AG09319 (cell line): ENCODE measurements at places on chromosomes 5 and 9.

GRCh38 chr5:56746553-56747339 is 68.6 kb upstream of the MAP3K1 start:
- no peak for DNase-seq

- DNase-seq: no peak
These were observed 55.2 kb downstream of the NTNG2 start for GRCh38 chr9:132216861-132217619.

DNA sequence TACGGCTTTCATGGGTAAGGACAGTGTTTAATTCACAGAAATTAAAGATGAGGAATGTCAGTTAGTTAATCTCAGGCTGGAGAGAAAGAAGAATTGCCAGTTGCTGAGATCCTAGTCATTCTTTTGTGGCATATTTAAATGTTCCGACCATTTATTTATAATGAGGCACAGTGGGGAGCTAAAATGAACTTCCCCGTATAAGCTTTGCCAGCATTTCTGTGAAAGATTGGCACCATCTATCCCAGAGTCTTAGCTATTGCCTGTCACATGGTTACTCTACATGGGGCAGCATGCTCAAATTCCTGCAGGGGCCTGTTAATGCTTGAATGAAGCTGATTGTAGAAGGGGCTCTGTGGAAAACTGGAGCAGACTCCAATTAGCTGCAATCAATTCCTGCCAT is 314.1 kb downstream of the PRELID2 start:
- DNase-seq: no peak

GRCh38 chr5:158007336-158007735 is 148.4 kb upstream of the CLINT1 start:
- DNase-seq: no peak

DNA sequence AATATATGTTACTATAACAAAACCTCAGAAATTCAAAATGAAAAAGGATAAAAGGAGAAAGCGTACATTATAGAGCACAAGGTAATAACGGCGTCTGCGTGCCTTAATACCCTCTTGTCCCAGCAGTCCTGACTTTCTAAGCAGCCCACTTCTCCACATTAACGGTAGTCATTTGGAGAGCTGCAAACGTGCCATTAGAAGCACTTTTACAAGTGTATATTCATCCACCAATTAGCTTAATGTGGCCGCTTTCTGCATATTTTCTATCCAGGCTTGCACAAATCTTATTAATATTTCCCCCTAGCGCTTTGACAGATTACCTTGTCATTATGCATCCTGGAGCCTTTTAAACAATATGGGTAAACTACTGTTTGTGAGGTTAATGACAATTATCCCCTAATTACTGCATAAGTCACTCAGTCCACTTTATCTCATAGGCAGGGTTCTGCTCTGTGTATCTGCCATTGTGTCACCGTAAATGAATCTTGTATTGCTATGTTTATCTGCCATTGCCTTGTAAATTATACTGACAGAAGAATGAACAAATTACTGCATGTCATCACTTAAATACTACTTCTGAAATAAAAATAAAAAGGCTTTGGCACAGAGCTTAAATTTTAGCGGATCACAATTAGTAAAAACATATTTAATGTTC is 421.3 kb downstream of the BNC2 start:
- DNase-seq: no peak

GRCh38 chr5:54492178-54492577 is 25.4 kb upstream of the SNX18 start:
- DNase-seq: no peak

GRCh38 chr9:8821910-8822666 is 1022.5 kb upstream of the DMAC1 start:
- DNase-seq: no peak

DNA sequence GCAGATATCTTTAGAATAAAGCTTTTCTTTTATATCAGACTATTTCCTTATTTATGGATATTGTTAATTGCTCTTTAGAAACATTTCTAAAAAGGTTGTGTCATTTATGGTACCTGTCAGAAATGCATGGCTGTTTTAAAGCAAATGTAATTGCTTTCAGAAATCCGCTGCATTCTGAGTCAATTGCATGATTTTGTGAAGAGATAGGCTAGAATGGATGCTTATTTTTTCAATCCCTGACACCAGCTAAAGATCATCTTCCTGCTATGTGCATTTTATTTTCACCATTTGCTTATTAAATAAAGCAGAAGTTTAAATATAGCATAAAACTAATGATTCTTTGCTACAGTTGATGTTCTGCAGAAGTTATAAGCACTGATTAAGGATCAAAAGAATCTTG is 170.2 kb upstream of the C9orf72 start:
- DNase-seq: no peak

DNA sequence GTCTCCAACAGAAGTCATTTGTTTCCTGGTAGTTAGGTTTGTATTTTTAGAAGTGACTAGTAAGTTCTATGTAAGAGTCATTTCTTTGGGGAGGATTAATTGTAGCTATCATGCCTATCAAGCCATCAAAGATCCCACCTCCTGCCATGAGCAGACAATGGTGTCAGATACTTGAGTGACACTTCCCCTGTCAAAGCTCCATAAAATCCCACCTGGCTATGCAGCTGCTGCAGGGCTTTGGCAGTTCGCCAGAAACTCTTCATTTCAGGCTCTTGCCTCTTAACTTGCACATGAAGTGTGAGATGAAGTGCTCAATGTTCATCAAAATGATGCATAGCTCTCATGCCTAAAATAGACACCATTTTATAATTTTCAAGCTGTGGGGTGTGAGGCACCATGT is 312.1 kb downstream of the CDH12 start:
- DNase-seq: no peak

DNA sequence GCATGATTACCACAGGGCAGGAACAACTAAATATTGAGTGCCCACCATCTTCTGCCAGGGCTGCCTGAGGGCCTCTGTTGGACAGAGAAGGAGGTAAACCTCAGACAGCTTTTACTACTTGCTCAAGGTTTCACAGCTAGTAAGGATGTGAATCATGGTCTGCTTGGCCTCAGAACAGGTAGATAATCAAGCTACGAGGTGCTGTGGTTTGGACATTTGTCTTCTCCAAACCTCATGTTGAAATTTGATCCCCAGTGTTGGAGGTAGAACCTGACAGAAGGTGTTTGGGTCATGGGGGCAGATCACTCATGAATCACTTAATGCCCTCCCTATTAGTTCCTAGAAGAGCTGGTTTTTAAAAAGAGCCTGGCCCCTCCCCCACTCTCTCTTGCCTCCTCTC is 541.2 kb upstream of the TRPC7 start:
- no peak for DNase-seq

- no peak for DNase-seq
These were observed 316.3 kb upstream of the POU5F2 start for GRCh38 chr5:94057655-94058054.

DNA sequence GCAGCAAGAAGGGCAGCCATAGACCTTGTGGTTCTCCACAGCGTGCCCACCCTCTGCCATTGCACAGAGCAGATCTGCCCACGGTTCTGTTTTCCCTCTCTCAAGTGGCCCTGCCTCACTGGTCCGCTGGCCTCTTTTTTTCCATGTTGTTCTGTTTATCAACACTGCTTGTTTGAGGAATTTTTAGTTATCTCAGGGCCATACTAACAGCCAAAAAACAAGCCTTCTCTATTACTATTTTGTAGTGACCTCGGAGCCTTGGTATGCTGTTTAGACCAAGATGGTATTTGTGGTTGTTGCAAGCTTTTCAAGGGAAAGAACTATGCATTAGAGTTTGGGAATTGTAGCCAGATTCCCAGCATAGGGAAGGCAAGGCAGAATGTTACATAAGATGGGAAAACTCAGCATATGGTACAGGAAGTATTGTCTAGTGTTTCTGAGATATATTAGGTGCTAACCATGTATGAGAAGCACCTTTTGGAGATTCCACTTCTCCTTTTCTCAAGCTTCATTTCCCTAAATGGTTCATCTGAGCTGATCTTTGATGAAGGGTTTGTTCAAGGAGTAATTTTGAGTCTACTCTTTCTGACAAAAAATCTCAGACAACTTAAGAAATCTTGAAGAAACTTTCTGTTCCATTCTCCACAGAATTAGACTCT is 54.3 kb downstream of the NUP214 start:
- DNase-seq: peak; percentile 73

GRCh38 chr9:133348718-133349573 is 928 bp downstream of the RPL7A start:
- no peak for DNase-seq

DNA sequence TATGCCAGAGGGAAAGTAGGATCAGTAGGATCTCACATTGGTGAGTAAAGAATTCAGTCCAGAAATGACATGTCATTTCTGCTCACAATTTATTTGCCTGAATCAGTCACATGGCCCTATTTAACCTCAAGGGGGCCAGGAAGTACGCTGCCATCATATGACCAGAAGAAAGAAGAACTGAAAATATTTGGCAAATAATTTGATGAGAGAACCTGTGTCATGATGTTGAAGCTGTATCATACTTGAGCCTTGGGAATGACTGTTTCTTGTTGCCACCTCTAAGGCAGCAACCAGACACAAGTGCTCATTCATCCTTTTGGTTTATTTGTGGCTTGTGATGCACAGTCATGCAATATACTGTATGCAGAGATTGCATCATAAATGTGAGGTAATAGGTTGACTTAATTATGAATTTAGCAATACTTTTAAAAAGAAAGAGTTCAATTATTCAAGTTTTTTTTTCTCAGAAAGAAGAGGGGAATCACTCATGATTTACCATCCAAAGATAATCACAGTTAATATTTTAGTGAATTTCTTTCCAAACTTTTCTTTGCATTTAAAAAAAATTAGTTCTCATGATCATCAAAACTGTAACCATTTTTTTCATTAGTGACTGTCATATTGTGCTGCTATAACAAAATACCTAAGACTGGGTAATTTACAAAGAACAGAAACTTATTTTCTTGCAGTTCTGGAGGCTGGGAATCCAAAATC is 8.2 kb upstream of the ZFYVE16 start:
- peak; percentile 48 for DNase-seq

DNA sequence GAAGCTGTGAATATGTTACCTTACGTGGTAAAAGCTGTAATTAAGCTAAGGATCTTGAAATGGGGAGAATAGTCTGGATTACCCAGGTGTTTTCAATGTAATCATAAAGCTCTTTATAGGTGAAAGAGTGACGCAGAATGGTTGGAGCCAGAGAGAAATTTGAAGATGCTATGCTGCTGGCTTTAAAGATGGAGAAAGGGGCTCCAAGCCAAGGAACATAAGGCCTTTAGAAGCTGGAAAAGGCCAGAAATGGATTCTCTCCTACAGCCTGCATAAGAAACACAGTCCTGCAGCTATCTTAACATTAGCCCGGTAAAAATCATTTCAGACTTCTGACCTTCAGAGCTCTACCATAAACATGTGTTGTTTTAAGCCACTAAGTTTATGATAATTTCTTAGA is 243.3 kb upstream of the VLDLR start:
- no peak for DNase-seq

- no peak for DNase-seq
These were observed 252.7 kb downstream of the AP3B1 start for GRCh38 chr5:78041805-78042204.

- DNase-seq: peak; percentile 86
These were observed 15.9 kb downstream of the ENG start for GRCh38 chr9:127838375-127839078.

DNA sequence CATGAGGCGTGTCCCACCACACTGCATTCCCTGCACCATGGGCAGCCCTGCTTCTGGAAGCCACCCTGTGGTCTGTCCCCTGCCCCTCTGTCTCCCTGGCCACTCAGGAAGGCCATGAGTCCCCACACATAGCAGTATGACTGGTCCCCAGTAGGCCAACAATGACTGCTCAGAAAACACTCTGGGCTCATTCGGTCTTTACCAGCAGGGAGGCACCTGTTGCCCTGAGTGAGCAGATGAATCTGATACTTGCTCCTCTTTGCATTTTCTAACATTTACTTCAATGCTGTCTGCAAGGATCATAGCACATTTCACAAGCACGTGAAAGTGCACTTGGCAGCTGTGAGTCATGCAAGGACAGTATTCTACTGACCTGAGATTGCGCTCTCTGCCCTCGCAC is 365.4 kb upstream of the IRX1 start:
- no peak for DNase-seq

- no peak for DNase-seq
These were observed 183.2 kb downstream of the AUH start for GRCh38 chr9:91178281-91179236.

DNA sequence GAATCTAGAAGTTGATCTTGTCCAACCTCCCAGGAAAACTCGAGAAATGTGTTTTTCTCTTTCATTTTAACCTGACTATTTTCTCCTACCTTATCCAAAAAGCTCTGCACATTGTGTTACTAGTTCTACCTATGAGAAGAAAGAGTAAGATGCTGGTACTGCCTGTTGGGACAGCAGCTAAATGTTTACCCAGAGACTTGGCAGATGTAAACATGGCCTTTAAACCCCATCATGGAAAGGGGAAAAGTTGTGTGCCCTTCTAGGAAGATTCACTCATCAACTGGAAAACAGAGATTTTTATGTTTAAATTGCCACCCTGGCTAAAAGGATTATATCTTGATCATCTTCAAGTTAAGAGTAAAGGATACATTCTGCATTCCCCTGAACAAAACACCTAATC is 3.5 kb downstream of the ARL15 start:
- DNase-seq: no peak

DNA sequence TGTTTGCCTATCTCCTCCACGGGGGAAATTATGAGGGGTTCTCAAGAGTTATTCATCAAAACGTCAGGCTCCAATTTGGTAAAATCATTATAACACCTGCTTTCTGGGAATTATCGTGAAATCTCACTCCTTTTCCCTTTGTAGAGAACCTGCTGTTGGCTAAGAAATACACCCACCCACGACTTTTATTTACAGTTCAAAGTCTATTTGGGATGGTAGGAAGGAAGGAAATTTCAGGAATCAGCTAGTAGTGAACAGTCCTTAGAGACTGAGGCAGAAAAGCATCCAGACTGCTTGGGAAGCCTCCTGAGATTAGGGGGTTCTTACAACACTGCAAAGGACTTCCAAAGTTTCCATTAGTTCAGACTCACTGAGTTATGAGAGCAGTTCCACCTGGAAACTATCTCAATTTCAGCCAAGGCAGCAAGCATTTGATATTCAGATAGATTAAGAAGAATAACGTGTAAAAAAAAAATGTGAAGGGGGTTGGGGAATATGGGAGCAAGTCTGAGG is 9.4 kb upstream of the SPDL1 start:
- no peak for DNase-seq

DNA sequence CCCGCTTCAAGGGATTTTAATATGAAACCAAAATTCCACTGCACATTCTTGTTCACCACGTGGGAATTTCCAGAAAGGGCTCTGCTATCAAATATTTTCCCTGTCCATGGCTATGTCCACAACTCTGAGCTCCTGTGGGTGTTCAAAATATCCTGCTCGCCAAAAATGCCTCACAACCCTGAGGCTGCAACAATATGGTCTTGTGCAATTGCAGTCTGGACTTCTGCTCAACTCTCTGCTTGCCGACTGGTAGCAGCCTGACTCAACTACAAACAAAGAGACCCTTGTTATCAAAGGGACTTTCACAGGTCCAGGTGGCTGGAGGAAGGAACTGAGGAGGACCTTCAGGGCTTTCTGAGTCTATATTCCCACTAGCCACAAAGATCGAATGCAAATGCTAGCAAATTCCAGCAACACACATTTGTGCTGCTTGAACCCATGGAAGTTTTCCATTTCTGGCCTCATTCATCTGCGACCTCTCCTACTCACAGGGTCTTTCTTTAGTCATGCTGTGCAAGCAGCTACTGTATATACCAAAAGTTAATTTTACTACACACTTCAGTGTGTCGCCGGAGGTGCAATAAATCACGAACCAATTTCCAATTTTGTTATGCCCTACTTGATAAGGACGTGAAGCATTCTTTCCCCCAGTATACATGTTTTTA is 169.2 kb upstream of the SLC30A5 start:
- peak; percentile 18 for DNase-seq

- no peak for DNase-seq
These were observed 103.6 kb downstream of the PIK3R1 start for GRCh38 chr5:68318955-68319705.
